ENCODE measurements at places on chromosomes 1 and 21.

DNA sequence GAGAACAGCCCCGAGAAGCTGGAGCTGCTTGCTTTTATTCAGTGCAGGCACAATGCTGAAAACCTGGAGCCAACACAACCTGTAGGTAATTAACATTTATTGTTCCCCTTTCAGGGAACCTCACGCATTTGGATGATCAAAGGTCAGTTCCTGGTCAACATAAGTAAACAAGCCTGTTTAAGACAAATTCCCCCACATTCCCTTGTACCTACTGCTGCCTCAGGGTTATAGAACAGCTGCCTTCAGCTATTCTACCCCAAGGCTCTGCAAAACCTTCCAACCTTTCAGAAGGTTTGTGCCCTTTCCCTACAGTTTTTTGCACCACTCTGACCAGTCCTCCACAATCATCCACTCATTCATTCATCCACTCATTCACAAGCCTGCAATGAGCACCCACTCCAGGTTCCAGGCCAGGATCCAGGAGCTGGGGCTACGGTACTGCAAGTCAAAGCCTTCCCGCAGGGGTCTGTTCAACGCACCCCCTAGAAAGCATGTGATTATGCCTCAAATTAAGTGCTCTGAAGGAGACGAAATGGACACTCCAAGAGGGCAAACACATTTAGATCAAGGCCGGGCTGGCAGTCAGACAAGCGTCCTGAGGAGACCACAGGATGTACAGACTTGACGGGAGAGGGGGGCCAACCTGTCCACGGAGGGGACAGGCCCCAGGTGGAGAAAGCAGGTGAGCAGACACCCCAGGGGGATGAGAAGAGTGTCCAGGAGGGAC is 683.9 kb downstream of the MATN1 start:
- DNase-seq = no peak

DNA sequence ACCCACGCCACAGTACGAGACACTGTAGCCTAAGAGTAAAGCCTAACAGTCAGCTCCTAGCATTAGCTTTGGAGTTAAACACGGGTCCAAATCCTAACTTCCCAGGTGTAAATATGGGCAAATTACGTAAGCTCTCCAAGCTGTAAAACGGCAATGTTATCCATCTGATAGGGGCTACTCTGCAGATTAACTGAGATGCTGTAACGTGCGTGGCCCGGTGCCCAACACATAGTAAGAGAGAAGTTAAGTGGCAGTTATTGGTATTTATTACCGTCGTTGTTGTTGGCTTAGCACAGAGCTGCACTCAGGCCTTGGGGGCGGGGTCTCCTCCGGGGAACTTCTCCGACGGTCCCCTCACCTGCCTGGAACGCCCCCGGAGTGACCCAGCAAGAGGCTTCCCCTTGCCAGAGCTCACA is 457 bp downstream of the TRAPPC3 start:
- no peak for DNase-seq

- DNase-seq = no peak
Observed at GRCh38 chr1:230340526-230341161, 85.5 kb downstream of the PGBD5 start.

GRCh38 chr1:81877940-81878339 is 77.2 kb downstream of the ADGRL2 start:
- DNase-seq = no peak

DNA sequence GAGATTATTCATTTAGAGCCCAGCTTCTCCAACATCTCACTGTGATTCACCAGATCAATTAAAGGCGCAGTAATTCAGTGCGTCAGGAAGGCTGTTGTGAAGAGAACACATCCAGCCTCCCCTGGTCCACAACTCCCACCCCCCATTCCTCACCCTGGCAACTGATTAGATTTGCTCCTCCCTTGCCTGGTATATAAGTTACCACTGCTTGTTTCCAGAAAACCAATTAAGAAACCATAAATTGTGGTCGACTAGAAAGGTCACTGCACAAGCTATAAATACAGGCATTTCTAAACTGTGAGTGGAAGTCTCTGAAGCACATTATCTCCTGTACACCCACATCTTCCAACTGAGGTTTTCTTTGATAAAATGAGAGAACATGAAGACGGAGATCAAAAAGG is 41.9 kb downstream of the FAM163A start:
- DNase-seq = no peak

DNA sequence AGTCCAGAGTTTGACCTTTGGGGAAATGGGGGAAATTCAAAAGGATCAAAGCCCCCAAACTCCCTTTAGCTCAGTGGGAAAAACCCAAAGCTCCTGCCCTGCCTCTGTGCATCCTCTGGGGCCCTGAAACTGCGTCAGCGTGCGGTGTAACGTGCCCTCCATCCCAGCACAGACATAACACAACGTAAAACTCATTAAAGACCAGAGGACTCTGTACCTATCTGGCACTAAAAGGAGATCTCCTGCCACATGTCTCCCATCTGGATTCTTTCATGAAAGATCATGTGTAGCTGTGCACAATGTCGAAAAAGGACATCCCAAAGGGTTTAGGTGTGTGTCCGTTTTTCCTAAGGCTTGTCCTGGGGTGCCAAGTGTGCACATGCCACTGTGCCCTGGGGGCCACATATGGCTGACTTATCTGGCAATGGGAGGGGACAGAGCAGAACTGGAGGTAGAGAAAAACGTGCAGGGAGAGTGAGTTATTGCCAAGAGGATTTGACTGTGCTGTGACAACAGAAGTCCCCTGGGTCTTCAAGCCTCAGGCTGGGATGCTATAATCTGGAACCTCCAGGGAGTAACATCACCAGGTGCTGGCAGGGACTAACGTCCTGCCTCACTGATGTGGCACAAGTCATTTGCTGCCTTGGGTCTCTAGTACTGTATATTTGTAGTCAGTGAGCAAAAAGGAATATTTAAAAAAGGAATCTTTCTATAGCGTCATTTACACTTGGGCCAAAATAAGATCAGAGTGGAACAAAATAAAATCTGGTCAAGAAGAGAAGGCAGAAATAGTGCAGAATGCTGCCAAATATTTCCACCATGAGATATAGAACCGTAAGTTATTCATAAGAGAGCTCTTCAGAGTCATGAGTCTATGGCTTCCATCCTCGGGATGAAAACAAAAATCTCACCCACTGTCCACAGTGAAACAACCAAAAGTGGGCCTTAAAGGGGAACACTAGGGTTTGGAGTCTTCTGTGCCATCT is 52.3 kb downstream of the ITPKB start:
- no peak for DNase-seq

DNA sequence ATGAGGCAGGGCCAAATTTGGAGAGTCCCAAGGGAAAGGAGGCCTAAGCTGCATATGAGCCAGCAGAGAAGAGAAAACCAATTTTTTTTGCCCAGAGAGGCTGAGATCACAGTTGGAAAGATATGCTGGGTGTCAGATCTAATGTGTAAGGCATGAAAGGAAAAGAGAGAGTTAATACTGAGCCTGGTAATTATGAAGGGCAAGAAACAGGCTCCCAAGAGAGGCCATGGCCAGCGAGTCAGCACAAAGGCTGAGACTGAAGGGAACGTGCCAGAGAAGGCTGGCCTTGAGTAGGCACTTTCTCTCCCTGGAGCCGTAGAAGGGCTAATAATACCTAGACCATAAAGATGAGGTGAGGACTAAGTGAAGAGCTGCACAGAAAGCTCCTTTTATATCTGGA is 31.8 kb upstream of the BEND5 start:
- no peak for DNase-seq

- DNase-seq = no peak
Observed at GRCh38 chr1:6603915-6604558, 1.4 kb upstream of the KLHL21 start.

GRCh38 chr21:29403301-29403700 is 104.6 kb downstream of the BACH1 start:
- DNase-seq = no peak

DNA sequence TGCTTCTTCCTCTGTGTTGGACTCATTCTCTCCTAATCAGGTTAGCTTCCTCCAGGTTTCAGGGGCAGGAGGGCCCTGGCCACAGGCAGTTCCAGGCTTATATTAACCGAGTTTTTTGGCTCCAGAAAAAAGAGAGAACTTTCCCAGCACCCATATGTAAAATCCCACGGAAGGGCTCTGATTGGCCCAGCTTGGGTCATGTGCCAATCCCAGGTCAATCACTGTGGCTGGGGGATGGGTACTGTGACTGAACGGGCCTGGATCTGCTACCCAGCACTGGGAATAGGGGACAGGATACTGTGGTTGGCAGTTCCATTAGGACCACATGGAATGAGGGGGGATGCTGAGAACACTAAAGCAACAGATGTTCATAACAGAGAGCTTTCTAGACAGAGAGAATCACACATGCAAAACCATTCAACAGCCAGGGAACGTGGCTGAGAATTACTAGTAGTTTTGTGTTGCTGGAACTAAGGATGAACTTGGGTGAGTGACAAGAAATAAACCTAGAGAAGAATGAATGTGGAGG is 51.1 kb upstream of the NEK2 start:
- no peak for DNase-seq

DNA sequence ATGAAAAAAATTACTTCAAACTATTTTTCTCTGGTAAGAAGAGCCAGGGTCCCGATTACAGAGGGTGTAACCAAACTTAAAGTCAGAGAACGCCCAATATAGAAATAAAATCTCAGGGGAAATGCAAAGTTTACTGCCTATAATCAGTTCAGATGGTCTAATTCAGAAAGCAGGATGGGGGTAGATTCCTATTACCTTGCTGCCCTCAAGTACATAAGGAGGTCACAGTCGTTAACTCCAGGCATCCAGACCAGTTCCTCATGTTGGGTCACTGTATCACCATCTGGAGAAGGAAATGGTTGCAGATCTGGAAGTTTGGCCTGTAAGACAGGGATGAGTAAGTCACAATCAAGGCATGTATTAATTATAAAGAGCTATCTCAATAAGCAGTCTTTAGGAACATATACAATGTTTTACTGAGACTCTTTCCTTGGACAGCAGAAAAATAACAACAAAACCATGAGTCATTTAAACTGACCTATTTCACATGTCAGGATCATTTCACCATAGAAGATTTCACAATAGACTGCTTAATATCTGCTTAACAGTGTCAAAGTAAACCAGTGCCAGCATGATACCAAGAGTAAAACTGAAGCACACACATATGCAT is 179.4 kb downstream of the SLC45A1 start:
- DNase-seq = no peak

DNA sequence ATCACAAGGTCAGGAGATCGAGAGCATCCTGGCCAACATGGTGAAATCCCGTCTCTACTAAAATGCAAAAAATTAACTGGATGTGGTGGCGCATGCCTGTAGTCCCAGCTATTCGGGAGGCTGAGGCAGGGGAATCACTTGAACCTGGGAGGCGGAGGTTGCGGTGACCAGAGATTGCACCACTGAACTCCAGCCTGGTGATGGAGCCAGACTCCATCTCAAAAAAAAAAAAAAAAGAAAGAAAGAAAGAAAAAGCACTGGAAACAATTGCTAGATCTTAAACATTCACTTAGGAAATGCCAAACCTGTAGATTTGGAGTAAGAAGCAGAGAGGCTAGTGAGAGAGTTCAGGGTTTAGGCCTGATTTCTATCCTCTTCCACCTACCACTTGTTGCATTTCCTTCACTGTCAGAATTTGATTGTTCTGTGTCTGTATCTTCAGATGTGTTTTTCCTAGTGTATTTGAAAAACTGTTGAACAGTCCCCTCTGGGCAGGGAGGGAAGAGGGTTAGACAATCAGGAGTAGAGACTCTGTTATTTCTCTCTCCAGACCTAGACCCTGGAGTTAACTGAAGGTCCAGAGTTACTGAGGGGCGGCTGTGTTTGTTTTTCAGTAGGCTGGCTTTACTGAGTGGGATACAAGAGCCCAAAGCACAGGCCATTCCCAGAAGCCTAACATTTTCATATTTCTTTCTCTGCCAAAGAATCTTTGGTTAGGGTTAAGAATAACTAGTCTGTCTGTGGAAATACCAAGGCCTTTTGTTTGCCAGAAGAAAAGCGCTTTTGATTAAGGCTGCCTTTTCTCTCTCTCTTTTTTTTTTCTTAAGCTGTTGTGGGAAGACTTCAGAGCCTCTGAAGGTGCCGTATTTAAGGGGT is 31.1 kb upstream of the MACF1 start:
- DNase-seq = no peak

DNA sequence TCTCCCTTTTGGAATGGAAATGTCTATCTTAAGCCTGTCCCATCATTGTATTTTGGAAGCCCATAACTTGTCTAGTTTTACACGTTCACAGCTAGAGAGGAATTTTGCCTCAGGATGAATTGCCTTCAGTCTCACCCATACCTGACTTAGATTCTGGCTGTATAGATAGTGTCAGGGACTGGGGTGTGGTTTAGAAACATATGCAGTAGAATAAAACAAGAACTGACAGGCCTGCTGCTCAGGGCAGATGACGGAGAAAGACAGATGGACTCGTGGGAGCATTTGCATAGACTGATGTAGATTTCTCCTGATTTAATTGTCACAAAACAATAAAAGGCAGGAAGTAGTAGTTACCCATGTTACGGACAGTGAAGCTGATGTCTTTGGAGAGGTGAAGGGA is 166.7 kb downstream of the UCK2 start:
- DNase-seq = no peak

- DNase-seq = no peak
Observed at GRCh38 chr21:44530903-44531605, 8.9 kb downstream of the KRTAP10-1 start.

- DNase-seq = no peak
Observed at GRCh38 chr1:168509875-168510791, 33.7 kb downstream of the XCL2 start.

DNA sequence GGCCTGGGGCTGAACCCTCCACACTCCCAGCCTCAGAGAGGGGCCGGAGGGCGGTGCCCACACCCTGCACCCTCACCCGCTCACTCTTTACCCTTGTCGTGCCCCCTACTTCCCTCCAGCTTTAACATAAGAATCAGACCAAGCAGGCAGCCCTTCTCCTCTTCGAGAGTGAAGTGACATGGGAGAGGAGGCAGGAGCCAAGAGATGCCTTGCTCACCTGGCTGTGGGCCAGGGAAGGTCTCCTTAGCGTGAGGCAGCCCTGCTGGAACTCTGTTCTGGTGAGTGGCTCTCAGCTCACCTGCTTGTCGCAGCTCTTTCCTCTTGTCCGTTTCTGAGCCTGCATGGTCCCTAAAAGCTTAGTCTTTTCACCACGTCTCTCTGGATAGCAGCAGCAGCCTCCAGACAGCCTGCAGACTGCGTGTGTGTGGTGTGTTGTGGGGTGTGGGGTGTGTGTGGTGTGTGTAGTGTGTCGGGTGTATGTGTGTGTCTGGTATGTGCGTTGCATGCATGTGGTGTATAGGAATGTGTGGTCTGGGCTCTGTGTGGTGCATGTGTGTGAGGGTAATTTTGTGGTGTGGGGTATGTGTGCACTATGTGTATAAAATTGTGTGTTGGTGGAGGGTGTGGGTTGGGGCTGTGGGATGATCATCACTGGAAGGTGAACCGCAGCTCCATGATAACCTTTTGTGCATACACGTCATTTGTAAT is 86.7 kb downstream of the CCDC185 start:
- no peak for DNase-seq

GRCh38 chr1:89719502-89720306 is 86.8 kb downstream of the LRRC8C start:
- no peak for DNase-seq
